ENCODE measurements at places on chromosomes 12 and 14.

DNA sequence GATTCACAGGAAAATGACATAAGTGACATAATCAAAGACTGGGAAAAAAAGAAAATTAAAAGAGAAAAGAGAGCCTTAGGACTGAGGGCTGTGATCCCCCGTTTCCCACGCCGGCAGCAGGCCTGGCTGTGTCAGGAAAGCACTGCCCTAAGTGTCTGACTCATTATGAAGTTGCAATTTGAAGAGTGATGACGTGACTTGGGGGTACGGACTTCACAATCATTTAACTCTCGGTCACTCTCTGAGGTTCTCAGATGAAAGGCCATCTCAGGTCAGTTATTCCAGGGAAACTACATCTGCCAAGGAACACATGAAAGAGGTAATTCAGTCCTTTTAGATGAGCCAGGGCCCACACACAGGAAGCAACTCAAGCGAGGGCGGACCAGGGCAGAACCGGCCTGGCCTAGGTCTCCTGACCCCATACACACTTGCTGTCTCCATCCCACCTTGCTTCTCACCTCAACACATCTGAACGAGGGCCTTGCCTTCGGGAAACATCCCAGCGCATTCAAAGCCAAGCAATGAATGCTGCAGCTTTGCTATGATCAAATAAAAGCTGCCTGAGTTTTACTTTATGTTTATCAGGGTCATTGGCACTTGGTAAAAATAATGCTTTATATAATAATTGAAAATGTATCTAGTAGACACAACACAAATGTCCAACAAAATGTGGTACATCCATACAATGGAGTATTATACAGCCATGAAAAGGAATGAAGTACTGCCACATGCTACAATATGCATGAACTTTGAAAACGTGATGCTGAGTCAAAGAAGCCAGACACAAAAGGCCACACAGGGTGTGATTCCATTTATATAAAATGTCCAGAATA is 2.7 kb downstream of the SSH1 start:
- DNase-seq: no peak

- no peak for DNase-seq
Measured at GRCh38 chr12:105587237-105587636, 256.7 kb downstream of the C12orf75 start.

DNA sequence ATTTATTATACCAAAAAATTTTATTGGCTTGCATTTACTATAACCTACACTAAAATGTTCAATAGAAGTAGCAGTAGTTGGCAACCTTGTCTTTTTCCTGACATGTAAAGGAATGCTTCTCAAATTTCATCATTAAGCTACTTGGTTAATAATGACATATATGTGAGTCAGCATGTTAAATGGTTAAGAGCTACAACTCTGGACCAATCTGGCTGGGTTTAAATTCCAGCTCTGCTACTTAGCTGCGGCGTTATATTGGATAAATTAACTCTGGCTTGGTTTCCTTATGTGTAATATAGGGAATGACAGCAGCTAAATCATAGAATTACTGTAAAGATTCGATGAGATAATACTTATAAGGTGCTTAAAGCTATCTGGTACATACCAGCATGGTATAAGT is 53.7 kb upstream of the OTOGL start:
- no peak for DNase-seq

DNA sequence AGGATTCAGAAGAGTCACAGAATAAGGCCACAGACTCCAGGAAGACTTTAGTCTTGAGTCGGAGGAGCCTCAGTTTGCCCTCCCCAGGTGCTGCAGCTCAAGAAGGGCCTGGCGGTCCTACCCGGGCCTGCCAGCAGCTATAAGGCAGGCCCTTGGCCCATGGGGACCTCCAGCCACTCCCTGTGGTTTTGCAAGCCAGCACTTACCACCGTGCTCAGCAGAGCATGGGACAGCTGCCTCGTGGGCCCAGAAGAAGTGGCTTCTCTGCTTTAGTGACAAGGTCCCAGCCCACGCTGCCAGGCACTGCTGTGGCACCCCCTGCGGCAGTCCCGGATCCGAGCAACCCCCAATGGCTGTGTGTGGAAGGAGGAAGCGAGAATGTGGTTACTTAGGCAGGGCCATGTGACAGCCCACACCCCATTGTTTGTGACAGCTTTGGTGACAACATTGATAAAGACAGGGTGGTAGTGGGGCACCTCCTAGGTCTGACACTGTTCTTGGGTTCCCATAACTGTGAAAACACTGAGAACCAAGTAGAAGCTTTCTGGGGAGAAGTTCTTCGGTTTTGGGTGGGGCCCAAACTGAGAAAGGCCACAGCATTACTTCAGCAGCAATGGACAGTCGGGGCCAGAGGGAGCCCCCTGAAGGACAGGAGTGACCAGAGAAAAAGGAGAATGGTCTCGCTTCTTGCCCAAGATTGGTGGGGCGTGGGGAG is at the start of gene SELPLG:
TSS of gene SELPLG (minus strand) at position 361 of the 715 bp plus-strand sequence. CDS start 9,587 bp downstream, outside the sequence.
- no peak for DNase-seq

GRCh38 chr12:1922985-1923384 is 4.5 kb upstream of the CACNA2D4 start:
- DNase-seq: no peak

- DNase-seq: no peak
Measured at GRCh38 chr14:91358654-91359220, 58.9 kb downstream of the CCDC88C start.

Measured in NCI-H1105 treated with DMSO at 0.1 percent for 48 hours (cell line).